ENCODE measurements at places on chromosomes 11 and 22. TPM values are rescaled to one million over a fixed set of nuclear protein-coding genes. Genes with fewer than 3 reads are reported as not detected.

The OR52L1 gene
- total RNA-seq: not detected

The CRYBB3 gene
- not detected for total RNA-seq

The SHISAL1 gene
- 2.1 TPM for total RNA-seq

DNA sequence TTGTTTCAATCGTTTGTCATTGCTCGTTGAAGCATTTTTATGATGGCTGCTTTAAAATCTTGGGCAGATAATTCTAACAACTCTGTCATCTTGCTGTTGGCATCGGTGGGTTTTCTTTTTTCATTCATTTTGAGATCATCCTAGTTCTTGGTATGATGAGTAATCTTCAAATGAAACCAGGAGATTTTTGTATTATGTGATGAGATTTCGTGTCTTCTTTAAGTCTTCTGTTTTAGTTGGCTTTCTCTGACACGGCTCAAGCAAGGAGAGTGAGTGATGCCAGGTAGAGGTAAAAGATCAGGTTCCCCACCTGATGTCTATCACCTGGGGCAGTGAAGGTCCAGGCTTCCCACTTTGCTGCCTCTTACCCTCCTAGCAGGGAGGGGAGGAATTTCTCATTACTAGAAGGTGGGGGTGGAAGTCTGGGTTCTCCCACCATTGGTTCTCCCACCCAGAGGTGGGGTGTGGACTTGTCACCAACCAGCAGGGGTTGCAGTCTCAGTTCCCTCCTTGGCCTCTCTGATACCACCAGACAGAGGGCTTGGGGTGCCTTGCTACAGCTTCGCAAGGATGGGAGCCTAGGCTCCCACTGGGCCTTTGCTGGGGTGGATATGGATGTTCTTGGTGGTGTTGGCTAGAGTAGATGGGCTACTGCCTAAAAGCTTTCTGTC is 12.9 kb downstream of the CDC45 start:
- DNase-seq: no peak

- DNase-seq: no peak
Observed at GRCh38 chr11:44727114-44727372, 281 bp downstream of the TSPAN18 start.

The TRIM34 gene
- 1.9 TPM for total RNA-seq

The OR51E2 gene
- total RNA-seq: not detected

DNA sequence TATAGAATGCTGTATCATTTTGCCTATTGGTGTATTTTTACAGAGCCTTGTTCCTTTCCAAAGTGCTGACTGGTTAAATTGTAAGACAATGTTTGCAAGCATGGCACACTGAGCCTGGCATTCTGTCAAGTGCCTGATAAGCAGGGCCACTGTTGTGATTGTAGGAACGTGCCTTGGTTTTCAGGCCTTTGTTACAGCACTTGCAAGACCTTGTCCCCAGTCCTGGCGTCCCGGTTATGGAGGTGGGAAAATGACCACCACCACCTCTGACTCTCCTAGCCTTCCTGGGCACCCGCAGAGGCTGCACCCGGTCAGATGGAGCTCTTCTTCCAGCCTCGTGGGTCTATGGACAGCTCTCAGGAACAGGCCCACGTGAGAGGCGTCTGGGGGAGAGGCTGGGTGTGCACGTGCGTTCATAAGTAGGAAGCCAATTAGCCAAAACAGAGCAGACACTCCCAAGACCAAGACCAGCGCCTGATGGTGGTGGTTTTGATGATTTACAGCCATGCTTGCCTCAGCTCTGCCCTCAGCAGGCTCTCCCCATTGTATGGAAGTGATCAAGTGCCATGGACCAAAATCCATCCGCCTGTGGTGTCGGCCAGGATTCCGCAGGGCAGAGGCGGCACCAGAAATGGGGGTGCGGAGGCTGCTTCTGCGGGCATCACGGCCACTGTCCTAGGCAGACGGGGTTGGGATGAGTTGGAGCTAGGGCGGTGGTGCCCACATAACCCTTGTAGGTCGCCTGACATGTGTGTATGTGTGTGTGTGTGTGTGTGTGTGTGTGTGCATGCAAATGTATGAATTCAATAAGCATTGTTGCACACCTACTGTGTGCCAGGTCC is 89.8 kb downstream of the RTL6 start:
- no peak for DNase-seq

All from HT1080 (cell line).